RWPE1 (cell line): ENCODE measurements at places on chromosomes 12 and 14.
A peak's percentile ranks its signal among the peaks of the same experiment; 100 is the strongest.

DNA sequence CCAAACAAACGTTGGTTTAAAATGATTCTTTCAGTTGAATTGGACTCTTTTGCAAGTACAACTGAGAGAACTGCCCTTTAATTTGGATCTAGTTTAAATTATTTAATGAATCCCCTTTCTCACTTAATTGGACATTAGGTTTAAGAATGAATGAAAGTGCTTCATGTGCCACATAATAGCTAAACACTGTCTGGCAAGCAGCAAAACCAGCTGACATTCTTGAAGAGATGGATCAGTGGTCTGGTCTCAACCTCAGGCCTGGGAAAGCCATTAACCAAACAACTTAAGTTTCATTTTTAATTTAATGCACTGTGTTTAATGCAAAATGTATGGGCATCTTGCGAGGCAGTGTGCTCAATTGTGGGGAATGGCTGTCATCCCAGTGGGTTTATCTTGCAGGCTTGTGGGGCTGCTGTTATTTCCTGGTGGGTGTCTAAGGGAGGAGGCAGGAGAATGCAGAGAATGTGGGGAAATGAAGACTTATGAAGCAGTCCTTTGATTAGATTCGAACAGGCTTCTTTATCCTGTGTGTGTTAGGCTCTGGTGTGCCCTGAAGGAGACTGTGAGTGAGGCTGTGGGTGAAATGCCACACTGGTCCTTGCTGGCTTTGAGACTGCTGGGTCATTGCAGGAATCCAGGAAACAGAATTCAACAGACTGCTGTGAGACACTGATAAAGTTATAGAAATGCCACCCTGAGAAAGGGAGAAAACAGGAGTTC is 144.1 kb upstream of the PELI2 start:
- no peak for DNase-seq

DNA sequence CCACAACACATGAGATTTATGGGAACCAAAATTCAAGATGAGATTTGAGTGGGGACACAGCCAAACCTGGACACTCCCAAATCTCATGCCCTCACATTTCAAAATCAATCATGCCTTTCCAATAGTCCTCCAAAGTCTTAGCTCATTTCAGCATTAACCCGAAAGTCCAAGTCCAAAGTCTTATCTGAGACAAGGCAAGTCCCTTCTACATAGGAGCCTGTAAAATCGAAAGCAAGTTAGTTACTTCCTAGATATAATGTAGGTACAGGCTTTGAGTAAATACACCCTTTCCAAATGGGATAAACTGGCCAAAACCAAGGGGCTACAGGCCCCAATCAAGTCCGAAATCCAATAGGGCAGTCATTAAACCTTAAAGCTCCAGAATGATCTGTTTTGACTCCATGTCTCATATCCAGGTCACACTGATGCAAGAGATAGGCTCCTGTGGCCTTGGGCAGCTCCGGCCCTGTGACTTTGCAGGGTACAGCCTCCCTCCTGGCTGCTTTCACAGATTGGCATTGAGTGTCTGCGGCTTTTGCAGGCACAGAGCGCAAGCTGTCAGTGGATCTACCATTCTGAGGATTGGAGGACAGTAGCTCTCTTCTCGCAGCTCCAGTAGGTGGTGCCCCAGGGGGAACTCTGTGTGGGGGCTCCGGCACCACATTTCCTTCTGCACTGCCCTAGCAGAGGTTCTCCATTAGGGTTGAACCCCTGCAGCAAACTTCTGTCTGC is 60.1 kb downstream of the LRIG3 start:
- no peak for DNase-seq

DNA sequence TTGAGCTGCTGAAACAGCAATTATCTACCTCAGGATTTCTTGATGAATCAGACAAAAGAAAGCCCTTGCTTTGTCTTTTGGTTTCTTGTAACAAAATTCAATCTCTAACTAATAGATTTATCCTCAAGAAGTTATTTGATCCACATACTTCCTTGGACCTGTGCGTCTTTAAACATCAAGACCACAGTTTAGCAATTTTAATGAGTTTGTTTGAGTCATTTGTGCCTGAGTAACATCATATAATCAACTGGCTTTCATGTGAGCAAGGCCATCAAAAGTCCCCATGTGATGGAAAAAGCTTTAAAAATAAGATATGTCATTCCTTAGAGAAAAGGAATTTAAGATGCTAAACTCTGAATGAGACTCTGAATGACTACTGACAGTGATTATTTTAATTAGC is 52.3 kb downstream of the KCNC2 start:
- no peak for DNase-seq

GRCh38 chr12:128091101-128091720 is 175.8 kb upstream of the TMEM132C start:
- no peak for DNase-seq

DNA sequence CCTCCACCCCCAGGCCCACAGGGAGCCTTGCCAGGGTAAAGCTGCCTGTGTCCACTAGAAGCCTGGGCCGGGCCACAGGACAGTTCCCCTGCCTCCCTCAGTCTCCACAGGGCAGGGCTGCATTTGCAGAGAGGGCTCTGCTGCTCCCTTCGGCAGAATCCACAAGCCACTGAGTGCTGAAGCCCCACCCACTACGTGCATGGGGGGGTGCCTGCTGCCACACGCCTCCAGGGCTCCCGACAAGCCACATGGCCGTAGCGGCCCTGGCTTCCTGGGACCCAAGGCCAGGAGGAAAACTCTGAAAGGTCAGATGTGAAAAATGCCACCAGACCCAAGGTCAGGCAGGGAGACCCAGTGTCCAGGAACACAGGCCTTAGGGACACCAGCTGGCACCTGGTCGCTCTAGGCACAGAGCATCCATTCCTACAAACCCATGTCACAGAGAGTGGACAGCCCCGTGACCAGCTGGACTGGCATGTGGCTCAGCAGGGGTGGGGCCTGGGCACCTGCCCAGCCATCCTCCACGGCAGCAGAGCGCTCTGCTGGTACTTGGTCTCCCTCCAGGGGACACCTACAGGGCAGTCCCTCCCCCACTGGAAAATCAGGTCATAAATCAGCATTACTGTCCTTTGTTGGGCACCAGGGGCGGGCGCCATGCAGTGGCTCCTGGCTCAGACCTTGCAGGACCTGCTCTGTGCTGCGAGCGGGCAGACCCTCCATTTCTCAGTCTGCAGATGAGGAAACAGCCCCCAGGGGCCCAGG is 42.9 kb downstream of the CCDC85C start:
- no peak for DNase-seq

GRCh38 chr12:693934-694533 is 30.8 kb upstream of the NINJ2 start:
- DNase-seq = no peak

DNA sequence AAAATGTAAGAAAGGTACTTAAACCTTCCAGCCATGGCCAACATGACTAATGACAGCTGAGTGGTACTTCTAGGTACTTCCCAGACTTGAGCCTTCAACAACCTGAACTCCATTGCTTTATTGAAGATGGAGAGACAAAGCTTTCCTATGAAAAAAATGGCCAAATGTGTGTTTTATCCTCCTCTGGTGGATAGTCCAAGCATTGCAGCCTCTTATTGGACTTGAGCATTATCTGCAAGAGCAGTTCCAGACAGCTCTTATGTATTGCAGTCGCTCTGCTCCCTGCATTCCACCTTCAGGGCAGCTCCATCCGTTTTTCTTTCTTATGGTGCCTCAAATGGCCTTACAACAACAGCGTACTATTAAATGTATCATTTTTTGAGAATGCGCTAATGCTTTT is 588.2 kb downstream of the NRXN3 start:
- DNase-seq = no peak

- DNase-seq = peak; percentile 78
Observed at GRCh38 chr14:95545515-95546168, 10.8 kb downstream of the GLRX5 start.

GRCh38 chr14:86481104-86481503 is 951.2 kb downstream of the FLRT2 start:
- no peak for DNase-seq

GRCh38 chr14:76050797-76051392 is 65.3 kb downstream of the IFT43 start:
- peak; percentile 52 for DNase-seq

DNA sequence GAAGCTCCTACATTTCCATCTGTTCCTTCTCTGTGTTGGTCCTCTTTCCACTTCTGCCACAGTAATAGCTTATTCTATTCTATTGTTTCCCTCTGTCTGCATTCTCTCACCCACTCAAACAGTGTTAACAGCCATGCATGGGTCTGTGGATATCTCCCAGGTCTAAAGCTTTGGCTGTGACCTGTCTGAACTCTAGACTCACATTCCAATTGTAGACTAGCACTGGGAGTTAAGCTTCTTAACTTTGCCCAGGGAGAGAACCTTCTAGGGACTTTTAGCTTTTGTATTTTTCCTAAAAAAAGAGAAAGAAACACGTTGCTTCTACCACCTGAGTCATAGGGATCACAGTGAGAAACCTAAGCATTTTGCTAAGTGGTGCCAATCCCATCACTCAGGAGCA is 36.7 kb downstream of the PTPRR start:
- DNase-seq = no peak
